ENCODE measurements at places on chromosomes 2 and 18.

GRCh38 chr2:140376686-140377085 lies 1596.5 kb upstream of the NXPH2 start:
- no peak for DNase-seq

- DNase-seq, result no peak
These were observed 294.3 kb downstream of the KCNJ3 start for GRCh38 chr2:154992826-154993225.

- DNase-seq, result no peak
These were observed 27.7 kb downstream of the POLE4 start for GRCh38 chr2:74985978-74986609.

GRCh38 chr2:193103064-193103463 lies 908.3 kb upstream of the TMEFF2 start:
- no peak for DNase-seq

DNA sequence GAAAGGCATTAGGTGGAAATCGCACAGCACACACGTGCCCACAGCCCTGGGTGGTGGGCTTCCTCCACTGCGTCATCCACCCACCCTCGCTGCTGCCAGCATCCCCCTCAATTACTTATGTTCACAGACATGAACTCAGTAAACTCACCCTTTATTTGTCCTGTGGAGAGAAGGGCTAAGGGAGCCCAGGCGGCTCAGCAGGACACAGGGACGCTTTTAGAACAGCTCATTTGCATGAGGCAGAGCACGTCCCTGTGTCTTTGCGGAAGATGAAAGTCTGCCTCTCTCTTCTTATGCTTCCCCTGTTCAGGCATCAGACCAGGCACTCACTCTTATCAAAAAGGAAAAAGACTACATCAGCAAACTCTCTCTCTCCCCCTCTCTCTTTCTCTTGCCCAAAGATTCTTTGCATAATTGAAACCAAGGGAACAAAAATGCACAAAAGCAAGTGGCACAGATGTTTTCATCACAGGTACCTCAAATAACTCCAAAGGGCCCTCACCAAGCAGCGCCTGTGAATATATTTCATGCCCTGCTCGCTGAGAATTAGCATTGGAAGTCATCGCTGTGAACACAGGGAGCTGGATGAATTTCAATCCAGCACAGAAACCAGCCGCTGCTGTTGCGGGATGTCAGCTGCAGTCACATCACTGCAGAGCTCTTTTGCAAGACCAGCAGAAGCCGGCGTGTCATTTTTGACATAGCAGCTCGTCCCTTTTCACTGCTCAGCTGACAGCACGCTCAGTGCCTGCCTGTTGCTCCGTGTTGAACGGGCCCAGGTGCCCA lies 376.3 kb upstream of the MYT1L start:
- no peak for DNase-seq

DNA sequence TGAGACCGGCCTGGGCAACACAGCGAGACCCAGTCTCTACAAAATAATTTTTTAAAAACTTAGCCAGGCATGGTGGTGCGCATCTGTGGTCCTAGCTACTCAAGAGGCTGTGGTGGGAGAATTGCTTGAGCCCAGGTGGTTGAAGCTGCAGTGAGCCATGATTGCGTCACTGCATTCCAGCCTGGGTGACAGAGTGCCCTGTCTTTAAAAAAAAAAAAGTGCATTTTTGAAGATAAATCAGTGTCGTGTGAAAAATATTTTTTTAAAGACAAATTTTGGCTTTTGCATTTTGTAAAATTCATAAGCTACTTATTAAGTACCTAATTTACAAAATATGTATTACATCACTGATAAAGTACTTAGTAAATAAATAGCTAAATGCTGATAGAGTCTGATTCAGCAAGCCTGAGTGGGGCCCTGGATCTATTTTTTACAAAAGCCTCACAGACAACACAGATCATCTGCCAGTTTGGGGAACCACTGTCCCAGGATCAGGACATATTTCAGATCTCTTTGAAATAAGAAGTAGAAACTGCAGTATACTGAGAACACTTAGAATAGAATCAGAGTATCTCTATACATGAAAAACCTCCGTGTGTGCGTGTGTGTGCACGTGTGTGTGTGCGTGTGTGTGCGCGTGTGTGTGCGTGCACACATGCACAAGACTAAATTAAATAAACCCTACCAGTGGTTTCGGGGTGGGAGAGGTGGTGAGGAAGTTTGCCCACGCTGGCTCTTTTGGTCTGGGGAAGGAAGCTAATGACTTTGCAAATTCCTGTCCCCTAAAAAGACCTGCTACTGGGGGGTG lies 61.6 kb downstream of the AAK1 start:
- no peak for DNase-seq
